RKO (cell line): ENCODE measurements at places on chromosomes 11 and 22.

DNA sequence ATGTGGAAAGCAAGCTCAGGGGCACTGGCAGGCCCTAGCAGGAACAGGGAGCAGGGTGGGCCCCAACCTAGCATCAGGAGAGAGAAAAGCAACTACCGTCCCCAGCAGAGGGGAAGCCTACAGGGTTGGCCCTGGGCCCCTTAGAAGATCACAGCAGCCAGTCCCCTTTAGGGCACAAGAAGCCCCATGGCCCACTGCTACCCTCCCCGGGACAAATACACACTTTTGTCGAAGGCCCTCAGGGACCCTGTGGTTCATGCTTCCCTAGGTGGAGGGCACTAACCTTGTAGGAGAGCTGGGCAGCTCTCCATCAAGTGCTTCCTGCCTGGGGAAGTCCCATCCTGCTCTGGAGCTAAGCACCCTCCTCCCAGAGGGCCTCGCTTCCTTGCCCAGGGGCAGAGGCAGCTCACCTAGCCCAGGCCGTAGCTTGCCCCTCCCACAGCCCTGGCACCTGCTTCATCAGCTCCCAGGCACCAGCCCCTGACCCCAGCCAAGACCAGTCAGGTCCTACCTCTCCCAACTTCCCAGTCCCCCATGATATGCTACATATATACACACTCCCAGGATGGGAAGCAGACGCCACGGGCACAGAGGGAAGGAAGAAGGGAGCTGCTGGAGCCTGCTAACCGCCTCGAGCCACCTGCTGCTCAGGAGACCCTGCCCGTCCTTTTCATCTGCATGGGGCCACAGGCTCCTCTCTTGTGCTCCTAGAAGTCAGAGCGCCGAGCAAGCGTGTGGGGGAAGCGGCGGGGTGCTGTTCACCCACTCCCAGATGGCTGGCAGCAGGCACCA, 20.1 kb downstream of the SUN2 start:
- no peak for DNase-seq

GRCh38 chr11:94379613-94380012, 21.6 kb downstream of the GPR83 start:
- DNase-seq: no peak

- peak; percentile 48 for DNase-seq
These were observed 12.4 kb downstream of the SEC14L3 start for GRCh38 chr22:30459181-30460052.

DNA sequence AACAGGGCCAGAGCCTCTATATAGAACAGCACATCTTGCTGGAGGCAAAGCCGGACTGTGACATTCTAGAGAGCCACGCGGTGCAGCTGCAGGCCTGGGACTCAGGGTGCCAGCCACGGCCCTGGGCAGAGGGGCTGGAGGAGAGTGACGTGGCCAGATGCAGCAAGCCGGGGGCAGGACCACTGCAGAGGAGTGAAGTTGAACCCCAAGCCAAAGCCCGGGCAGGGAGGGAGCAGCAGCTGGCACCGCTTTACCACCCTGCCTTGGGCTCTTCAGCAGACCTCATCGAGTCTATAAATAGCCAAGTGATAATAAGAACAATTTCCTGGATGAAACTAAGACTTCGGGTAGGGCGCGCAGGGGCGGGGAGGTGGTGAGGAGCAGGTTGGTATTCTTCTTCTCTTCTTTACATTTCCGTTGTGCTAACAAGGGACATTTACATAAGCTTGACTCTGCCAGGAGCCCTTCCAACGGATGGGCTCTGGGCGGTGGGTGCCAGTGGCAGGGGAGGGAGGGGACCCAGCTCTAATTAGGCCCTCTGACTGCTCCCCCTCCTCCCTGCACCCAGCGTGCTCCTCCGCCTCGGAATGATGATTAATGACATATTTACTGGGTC, 110.2 kb downstream of the ST3GAL4 start:
- DNase-seq: no peak

DNA sequence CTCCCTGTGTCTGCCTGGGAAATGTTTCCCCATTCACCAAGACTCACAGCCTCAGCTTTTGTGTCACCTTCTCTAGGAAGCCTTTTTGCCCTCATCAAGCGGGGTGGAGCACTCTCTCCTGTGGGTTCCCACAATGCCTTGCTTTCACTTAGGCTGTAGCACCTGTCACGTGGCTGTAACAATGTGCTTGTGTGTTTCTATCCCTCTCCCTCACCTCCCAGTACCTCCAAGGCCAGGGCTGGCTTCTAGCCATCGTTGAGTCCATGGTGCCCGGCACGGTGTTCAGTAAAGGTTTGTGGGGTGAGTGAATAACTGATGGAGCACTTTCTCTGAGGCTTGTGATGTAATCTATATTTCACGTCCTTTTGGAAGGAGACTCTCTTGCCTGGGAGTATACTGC, 153.2 kb downstream of the TTC17 start:
- DNase-seq: no peak

DNA sequence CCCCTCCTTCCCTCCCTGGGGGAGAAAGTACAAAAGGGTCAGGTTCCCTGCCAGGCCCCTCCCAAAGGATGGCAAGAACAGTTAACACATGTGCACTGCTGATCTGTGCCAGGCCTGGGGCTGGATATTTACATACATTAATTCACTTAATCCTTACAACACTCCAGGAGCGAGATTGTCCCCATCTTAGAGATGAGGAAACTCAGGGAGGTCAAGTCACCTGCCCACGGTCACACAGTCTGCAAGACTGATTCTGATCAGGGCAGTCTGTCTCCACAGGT, 36.5 kb downstream of the NECTIN1 start:
- DNase-seq: no peak

DNA sequence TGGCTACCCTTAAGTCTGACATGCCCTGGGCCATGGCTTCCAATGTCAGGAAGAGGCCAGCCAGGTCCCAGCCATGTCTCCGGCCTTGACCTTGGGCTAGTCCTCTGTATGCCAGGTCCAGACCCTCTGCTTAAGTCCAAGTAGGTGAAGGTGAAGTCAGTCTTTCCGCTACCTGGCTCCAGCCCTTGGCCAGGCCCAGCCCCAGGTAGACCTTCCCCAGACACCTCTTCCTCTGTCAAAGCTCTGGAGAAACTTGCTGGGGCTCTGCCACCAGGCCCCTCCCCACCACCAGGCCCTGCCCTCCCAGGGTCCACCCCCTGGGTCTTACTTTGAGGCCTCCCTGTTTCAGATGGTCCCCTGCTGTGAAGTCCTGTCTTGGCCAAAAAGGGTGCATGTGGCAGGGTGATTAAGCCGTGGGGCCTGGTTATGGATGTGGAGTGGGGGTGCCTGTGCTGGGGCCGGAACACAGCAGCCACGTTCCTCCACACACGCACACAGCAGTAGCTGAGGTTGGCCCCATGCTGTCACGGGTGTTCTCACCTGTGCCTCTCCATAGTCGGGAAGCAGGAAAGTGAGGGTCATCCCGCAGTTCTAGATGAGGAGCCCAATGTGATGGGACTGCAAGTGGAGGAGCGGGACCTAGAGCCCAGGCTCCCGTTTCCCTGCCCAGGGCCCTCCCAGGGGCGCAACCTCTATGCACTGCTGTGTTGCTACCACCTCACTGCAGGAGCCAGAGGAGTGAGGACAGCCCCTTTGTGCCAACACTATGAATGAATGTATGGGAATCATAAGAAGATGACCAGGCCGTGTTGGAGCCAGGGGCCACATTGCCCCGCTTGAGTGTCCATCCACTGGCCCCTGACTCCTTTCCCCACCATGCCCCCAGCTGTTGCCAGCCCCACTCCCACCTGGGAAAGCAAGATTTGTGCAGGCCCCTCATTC, 72.2 kb downstream of the LINC01488 start:
- DNase-seq: no peak

GRCh38 chr22:49827271-49827852, 311 bp downstream of the BRD1 start:
- DNase-seq: no peak

DNA sequence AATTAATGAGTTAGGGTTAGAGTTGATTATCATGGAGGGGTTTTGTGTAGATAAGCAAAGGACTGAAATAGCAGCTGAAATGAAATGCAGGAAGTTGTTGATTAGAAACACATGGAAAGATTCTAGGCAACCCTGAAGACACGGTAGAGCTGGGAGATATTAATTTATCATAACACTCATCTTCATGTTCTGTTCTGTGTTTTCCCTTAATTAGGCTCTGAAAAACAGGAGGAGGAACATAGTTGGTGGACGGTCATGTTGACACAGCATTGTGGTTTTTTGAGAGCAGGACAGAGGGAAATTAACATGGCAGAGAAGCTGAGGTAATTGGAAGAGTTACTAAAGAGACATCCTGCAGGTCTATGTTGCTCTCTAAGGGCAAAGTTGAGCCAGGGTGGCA, 138.8 kb upstream of the UBASH3B start:
- DNase-seq: no peak

DNA sequence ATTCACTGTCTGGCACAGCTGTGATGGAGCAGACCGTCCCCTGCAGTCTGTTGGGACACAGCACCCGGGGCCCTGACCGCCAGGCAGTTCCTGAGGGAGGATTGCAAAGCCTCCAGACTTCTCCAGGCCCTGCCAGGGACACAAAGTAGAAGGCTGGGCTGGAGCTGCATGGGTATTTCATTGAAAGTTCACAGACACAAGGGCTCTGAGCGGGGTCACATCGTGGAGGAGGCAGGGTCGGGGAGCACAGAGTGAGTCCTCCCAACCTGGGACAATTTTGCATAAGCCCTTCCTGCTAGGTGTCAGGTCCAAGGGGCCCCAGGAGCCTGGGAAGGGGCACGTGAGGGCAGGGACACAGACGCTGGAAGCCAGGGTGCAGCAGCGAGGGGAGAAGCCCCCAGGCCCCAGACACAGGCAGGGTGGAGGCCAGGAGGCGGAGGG, 15.7 kb downstream of the IFITM10 start:
- no peak for DNase-seq

- DNase-seq: no peak
These were observed 2.7 kb upstream of the PLAAT3 start for GRCh38 chr11:63616953-63617352.

DNA sequence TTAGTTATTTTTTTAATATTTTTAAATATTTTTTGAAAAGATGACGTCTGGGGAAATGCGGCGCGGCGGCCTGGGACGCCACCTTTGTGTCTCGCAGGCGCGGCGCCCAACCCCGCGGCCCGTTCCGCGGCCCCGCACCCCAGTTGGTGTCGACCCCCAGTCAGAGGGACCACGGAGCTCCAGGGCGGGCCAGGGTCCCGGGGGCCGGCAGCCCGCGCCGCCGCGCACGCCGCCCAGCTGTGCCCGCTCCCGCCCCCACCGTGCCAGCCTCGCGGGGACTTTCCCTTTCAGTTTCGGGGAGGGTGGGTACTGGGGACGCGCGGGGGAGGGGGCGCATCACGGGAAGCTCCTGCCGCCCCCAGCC, 1.6 kb downstream of the CCND1 start:
- DNase-seq: no peak

DNA sequence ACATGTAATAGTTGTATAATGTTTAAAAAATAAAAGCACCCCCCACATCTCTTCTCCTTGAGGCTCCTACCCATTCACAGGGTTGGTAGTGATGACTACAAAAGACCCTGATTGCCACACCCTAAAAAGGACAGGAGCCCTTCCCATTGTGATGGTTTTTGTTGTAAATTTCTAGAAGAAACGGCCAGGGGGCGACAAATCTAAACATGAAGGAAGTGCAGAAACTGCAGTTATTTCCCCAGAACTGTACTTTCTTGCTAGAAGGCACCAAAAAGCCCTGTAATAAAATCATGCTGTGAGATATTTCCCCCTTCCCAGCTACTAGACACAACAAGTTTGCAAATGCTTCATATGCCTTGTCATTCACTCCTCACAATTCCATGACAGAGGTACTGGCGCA, 10.8 kb downstream of the PRR5L start:
- peak; percentile 35 for DNase-seq

- no peak for DNase-seq
These were observed 3.8 kb downstream of the CPT1A start for GRCh38 chr11:68837583-68838571.

GRCh38 chr22:44245438-44245837, 64.7 kb downstream of the PARVG start:
- DNase-seq: no peak

- no peak for DNase-seq
These were observed 380.6 kb downstream of the CADM1 start for GRCh38 chr11:115123641-115124040.

- DNase-seq: no peak
These were observed 173.9 kb downstream of the DDX10 start for GRCh38 chr11:108838792-108839105.

GRCh38 chr11:2312232-2313042, 10.6 kb downstream of the TSPAN32 start:
- no peak for DNase-seq

DNA sequence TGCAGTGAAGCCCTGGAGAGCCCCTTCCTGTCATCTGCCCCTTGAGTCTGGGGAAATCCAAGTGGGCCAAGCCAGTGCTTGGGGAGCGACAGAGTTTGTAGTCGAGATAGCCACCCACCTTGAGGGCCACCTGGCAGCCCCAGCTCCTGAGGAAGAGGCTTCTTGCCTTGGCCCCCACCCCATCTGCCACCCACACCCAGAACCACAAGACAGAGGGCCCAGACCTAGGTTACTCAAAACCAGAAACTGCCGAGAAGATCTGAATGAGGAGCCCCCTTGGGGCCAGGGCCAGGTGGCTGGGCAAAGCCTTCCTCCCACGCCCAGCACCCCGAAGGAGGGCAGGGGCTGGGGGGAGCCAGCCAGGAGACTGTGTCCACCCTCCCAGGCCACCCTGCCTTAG, 18.8 kb upstream of the PRR5 start:
- DNase-seq: no peak

DNA sequence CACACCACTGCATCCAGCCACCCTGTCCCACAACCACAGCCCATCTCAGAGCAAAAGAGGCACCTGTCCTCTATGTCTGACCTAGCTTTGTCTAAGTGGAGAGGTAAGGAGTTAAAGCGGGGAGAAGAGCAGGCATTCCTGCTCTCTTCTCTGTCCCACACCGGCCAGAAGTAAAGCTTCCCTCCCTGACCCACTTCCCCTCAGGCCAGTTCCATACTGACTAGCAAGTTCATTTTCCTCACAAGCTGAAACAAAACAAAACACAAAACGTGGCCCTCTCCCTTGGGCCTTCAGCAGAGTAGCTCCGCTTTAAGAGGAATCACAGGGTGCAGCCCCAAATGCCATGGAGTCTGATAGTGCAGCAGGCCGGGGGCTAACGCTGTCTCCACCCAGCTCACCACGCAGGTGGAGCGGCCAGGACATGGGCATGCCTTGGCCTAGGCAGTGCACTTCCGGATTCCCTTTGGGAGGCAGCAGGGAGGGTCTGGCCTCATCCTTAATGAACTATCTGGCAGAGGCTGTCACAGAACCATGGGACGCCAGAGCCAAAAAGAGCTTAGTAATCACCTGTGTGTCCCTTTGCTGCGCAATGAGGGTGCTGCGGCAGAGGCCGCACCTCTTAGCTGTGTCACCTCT, 34.0 kb downstream of the FLI1 start:
- DNase-seq: no peak

DNA sequence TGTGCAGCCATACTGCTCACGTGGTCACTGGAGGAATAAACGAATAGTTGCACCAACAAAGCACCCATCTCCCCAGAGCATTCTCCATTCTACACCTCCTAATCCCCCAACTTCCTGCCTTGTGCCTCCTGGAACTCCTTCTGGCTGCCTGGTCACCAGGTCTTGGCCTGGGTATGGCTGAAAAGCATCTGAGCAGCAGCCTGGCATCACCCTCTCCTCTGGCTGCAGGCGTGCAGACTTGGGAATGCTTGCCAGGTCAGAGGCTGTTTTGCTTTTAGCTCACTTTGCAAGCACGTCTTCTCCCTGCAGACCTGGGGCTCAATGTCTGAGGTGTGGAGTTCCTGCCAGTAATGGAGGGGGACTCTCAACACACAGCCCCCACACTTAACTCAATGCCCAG, 33.3 kb upstream of the KCNJ11 start:
- DNase-seq: no peak

- no peak for DNase-seq
These were observed 429.3 kb upstream of the FAT3 start for GRCh38 chr11:91795139-91795887.

GRCh38 chr22:42414565-42415303, 17.5 kb downstream of the NFAM1 start:
- DNase-seq: no peak
